ENCODE measurements at places on chromosomes 2 and 18.
A peak's percentile ranks its signal among the peaks of the same experiment; 100 is the strongest.

- no peak for ATAC-seq
These were observed 2.5 kb downstream of the SP3 start for GRCh38 chr2:173962583-173963110.

GRCh38 chr2:138814123-138814898 lies 34.1 kb upstream of the NXPH2 start:
- no peak for ATAC-seq

DNA sequence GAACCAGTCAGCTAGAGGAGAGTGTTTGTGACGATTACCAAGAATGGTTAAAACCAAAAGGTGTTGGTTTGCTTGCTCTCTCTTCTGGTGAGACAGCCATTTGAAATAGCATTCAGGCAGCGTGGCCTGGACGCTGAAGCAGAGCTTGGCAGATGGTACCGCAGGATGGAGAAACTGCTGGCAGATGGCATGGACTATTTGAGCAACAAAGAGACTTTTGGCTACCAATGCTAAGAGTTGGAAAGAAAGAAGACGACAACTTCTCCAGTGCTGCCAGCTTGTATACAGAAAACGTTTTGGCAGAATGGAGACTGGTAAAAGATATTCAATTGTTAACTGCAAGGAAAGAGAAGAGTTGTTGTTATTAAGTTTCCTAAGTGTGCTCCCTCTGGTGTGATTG lies 315.0 kb downstream of the PARD3B start:
- no peak for ATAC-seq

DNA sequence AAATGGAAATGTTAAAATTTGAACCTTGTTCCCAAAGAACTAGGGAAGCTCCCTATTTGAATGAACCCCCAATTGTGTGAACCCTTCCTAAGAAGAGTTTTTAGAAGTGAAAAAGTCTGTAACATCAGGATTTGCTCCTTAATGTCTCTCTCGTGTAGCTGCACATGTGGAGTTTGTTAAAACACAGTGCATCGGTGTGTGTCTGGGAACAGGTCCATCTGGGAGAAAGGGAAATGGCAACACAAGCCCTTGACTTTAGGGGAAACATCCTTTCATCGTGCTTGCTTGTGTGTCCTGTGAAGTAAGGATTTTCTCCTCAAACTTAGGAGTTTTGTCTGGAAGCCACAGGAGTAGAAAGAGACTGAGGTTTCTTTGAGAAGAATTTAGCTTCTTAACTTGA lies 203.9 kb downstream of the PRKCE start:
- ATAC-seq = no peak

- ATAC-seq = peak; percentile 26
These were observed 13.3 kb upstream of the FAP start for GRCh38 chr2:162256591-162256991.
